Stimulated activated naive CD8-positive, alpha-beta T cell treated with anti-CD3 and anti-CD28 coated beads, Interleukin-15, amount 100 ng/mL, for 72 hours (primary cell): ENCODE measurements at places on chromosomes 16 and 17.

GRCh38 chr17:58377093-58377601, 25.1 kb upstream of the SUPT4H1 start:
- no peak for DNase-seq

DNA sequence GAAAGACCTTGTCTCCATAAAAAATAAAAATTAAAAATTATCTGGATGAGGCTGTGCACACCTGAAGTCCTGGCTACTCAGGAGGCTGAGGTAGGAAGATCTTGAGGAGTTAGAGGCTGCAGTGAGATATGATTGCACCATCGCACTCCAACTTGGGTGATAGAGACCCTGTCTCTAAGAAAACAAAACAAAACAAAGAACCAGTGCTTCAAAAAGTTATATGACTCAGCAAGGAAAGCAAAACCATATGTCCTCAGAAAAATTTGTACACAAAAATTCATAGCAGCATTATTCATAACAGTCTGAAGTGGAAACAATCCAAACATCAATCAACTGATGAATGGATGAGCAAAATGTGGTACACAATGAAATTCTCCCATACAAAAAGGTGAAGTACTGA, 48.9 kb downstream of the SLFN5 start:
- DNase-seq, result no peak

GRCh38 chr17:9549215-9549614, 26.4 kb downstream of the STX8 start:
- no peak for DNase-seq

DNA sequence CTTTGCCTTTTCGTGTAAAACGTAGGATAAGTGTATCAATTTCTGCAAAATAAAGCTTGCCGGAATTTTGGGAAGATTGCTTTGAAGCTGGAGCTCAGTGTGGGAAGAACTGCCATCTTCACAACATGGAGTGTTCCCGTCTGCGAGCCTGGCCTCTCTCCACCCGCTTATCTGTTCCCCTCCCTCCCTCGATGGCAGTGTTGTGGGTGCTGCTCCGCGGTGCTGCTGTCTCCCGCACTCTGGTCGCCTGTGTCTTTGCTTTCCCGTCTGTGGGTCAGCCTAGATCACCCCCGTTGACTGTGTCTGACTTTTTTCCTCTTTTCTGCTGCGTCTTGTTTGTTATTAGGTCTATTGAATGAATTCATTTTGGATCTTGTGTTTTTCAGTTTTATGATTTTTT, 17.0 kb downstream of the ACSF3 start:
- no peak for DNase-seq

DNA sequence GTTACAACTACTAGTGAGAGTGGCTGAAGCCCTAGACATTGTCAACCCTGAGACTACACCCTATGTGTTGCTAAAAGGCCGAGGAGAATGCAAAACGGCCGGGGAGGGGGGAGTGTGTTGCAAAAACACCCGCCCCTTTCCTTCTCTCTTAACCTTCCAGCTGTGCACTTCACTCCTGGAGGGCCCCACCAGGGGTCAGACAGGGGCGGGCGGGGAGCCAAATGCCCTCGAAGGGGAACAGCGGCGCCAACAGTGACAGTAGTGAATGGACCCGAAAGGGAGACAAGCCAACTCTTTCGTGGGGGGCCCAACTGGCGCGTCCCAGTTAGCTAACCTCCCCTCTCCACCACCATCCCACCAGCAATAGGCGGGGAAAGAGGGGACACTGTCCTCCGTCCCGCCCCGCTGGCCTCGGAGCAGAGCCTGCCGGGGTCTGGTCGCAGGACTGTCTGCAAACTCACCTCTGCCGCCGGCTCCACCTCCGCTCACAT, 352 bp downstream of the MARF1 start:
- peak; percentile 97 for DNase-seq

- DNase-seq, result no peak
These were observed 238.8 kb downstream of the SLC39A11 start for GRCh38 chr17:72853440-72854415.

DNA sequence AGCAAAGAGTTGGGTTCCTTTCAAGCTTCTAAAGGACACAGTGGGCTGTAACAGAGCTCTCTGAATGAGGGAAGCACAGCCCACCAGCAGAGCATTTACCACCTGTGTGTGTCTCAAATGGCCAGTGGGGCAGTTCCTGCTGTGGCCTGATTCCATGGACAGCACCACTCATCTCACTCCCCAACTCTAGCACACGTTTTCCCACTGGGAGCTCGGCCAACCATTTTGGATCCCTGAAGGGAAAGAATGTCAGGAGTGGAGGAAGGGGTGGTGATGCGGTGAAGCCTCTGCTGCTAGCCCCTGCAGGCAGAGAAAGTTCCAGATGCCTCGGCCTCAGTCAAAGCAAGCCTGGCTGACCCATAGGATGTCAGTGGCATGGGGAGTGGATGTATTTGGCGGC, 86.6 kb downstream of the PLXDC1 start:
- DNase-seq, result no peak

DNA sequence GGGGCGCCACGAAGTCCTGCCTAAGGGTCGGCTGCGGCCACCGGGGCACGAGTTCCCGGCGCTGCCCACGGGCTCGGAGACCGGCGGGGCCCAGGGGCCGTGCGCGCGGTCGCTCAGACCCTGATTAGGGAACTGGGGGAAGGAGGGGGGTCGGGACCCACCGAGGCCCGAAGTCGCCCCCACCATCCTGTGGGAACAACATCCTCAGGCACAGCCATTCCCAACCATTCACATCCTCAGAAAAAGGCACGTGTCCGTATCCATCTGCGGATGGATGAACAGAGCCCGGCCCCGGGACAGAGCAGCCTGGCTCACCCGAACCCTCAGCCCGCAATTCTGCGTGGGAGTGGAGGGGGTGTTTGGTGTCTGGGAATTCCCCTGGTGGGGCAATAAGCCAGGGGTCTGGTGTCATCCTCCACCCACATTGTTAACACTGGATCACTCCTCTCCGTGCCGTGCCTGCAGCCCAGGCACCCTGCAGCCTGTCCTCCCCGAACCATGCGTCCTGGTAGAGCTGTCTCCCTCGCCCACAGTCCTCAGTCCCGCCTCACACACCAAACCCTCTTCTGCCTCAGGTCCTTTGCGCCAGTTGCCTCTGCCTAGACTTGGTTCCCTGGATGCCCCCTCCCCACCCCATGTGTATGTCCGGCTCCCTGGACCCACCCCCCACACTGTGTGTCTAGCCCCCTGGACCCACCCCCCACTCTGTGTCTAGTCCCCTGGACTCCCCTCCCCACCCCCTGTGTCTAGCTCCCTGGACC, 789 bp upstream of the CCDC57 start:
- peak; percentile 78 for DNase-seq

DNA sequence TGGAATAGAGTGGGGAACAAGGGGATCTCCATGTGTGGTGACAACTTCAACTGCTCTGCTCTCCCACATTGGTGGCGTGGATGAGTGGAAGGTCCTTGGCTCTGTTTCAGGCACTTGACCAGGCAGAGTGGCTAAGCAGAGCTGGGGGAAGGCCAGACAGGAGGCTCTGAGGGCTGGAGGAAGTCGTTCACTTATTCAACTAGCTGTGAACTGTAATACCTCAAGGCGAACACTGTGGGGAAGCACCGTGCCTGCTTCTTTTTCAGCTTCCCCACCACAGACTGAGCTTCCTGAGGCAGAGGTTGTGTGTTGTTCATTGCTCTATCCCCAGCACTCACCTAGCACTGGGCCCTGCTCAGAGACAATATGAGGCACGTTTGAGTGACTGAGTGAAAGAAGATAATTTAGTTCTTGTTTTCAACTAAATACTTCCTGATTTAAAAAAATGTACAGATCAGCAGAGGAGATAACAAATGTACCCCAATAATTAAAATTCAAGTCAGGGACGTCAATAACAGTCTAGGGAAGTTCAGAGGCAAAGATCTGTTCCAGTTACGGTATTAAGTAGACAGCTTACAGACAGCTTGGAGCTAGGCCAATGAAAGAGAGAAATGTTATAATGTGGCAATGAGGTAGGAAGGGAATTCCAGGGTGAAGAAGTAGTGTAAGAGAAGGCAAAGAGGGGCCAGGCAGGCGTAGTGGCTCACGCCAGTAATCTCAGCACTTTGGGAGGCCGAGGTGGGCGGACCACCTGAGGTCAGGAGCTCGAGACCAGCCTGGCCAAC, 34.7 kb downstream of the MYO18A start:
- DNase-seq, result peak; percentile 73

DNA sequence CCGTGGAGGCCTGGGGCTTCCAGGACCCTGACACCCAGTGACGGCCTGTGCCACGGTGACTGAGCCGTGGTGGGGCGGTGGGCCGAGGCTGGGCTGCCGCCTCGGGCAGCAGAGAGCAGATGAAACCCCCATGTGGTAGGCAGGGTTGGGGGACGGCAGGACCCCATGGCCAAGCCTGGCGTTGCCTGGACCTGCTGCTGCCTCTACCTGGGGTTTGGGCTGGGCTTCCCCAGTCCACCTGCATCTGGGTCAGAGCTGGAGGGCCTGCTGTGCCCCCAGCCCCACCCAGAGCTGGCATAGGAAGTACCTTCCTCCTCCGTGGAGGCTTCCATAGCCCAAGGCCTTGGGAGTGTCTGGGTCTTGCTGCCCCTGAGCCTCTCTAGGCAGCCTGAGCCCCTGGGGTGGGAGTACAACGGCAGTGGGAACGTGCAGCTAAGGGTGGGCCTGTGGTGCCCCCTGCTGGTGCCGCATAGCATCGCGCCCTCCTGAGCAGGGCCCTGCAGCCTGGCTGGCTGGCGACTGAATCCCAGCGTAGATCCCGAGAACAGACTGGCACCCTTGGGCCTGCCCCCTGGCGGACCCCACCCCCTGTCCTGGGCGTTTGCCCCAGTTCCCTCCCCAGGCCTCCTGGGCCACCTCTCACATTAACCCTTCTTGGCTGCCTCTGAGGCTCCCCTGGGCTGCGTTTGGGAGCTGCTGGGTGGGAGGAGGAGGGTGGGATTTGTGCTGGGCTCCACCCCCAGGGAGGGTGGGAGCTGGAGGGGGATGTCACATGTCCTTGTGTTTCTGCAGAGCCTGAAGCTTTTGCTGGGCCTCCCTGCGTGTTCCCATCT, 12.6 kb upstream of the ATP6V0C start:
- peak; percentile 80 for DNase-seq

- no peak for DNase-seq
These were observed 1010.9 kb downstream of the KCNJ18 start for GRCh38 chr17:22703204-22703603.

DNA sequence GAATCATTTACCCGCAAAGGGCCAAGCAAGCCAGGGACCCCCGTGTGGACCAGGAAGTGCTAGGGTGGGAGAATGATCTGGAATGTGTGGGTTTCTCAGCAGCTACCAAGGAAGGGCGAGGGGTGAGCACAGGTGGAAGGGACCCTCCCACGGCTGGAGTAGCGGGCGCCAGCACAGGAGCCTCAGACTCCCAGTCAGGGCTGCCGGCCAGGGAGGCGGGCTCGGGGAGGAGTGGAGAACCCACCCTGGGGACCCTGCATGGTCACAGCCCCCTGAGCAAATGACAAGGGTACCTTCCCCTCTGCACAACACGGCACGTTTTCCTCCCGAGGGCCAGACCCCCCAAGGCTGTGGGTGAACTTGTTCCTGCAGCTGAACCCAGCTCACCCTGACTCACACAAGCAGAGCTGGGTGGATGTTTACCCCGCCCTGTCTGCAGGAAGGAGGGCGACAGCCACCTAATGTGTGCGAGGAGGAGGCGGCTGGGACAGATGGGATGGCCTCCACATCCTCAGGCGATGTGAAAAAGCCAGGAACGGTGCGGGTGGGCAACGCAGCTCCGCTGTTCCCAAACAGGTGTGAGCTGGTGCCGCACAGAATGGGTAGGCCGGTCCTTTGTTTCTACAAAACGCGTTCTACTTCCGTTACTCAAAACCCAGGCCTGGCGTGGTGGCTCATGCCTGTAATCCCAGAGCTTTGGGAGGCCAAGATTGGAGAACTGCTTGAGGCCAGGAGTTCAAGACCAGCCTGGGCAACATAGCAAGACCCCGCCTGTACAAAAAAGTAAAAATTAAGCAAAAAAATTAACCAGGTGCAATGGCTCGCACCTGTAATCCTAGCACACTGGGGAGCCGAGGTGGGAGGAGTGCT, 6.2 kb downstream of the ECI1 start:
- DNase-seq, result no peak

DNA sequence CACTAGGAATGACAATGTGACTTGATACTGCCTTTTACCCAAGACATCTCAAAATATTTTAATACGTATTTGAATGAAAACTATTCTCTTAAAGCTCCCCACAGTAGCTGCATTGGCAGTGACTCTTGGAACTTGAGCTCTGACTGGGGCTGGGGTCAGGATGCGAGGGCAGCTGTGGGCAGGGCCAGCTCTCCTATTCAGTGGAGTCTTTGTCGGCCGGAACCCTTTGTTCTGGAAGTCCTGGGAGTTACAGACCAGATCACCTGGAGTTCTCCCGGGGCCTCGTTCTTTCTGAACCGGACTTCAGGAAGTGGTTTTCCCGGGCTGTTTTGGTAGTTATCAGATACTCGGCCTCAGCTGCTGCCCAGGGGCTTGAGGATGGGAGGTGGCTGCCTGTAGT, 84.9 kb downstream of the NPIPB11 start:
- no peak for DNase-seq

GRCh38 chr16:75317532-75317931, 66.1 kb upstream of the BCAR1 start:
- DNase-seq, result no peak

- no peak for DNase-seq
These were observed 39.9 kb downstream of the OTOA start for GRCh38 chr16:21703589-21704174.

- no peak for DNase-seq
These were observed 40.8 kb downstream of the LDHD start for GRCh38 chr16:75075688-75076268.
